ENCODE measurements at places on chromosomes 13 and 19. TPM values are rescaled to one million over a fixed set of nuclear protein-coding genes. Genes with fewer than 3 reads are reported as not detected.

TSHZ3 gene
- 3.0 TPM for total RNA-seq

ZNF358 gene
- 14.1 TPM for total RNA-seq

CD209 gene
- not detected for total RNA-seq

ALOX5AP gene
- 56.3 TPM for total RNA-seq

SMIM44 gene
- not detected for total RNA-seq

CPB2 gene
- total RNA-seq: not detected

APLP1 gene
- 7.7 TPM for total RNA-seq

ZNF799 gene
- total RNA-seq: 2.3 TPM

SUGP2 gene
- total RNA-seq: 106 TPM

ADGRE3 gene
- not detected for total RNA-seq

DNA sequence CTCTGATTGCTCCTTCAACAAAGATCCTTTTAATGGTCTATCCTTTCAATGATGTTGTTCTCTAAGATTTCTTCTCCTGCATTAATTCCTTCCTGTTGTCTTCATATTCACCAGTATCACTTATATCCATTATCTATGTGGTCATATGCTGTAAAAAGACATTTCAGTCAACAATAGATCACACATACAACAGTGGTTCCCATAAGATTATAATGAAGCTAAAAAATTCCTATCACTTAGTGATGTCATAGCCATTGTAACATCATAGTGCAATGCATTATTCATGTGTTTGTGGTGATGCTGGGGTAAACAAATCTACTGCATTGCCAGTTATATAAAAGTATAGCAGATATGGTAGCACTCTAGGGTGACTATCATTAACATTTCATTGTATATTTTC lies 266.1 kb downstream of the LHFPL6 start:
- no peak for DNase-seq

DNA sequence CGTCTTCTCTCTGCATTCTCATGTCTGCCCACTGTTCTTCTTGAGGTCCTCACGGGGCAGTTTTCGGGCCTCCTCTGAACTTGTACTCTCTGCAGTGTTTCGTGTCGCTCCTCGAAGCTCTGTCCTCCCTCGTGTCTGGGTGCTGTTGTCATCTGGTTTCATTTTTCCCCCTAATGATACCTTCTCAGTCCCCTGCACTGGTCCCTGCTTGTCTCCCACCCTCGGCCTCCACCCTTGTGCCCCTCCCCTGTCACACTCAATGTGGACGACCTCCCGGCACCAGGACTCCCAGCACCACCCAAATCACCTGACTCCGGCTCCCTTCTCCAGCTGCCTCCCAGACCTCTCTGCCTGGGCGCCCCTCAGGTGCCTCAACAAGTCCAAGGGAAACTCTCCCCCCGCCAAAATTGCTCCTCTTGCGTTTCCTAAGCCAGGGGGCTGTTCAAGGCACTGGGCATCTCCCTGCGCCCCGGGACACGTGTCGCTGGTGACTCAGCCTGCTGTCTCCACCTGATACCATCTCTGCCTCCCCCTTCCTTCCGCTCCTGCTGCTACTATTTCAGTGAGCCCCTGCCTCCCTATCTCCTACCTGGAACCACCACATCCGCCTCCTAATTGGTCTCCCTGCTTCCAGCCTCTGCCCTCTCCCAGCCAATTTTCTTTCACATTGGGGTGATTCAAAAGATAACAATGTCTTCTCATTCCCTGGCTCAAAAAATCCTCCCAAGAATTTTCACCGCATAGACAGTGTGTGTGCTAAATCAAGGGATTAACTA lies 49.5 kb downstream of the RFX2 start:
- DNase-seq: peak; percentile 63

GRCh38 chr19:13935765-13936510 lies 2.3 kb downstream of the PODNL1 start:
- no peak for DNase-seq

DNA sequence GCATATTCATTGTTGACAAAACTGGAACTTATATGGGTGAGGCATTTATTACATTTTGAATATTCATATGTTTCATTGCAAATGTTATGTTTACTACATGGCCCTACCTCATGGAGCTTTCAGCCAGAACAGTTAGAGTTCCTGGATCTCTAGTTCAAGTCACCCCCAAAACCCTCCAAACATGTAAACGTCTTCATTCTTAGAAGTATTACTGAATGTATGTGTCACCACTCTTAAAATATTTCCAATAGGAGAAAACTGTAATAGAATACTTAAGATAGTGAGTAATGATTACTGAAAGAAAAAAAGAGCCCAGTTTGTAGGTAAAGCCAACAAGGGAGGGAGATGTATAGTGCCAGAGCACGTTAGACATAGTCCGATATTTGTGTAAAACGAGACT lies 23.5 kb downstream of the URI1 start:
- no peak for DNase-seq

- DNase-seq: no peak
Measured at GRCh38 chr13:114078461-114079451, 53.7 kb downstream of the RASA3 start.

DNA sequence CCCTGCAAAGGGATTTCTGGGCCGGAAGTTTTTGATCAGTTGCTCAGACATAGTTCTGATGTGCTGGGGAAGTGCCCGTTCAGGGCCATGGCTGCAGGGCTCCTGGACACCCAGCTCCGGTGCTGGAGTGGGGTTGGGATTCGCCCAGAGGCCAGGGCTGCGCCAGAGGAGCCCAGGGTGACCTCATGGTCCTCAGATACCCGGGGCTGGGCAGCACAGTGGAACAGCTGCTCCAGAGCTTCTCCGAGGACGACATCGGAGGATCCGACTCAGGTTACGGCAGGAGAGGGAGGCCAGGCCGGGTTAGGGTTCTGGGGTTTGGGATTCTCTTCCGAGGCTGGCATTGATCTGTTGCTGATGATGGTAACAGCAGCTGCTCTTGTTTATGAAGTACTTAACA lies 20.9 kb downstream of the CARM1 start:
- DNase-seq: no peak

DNA sequence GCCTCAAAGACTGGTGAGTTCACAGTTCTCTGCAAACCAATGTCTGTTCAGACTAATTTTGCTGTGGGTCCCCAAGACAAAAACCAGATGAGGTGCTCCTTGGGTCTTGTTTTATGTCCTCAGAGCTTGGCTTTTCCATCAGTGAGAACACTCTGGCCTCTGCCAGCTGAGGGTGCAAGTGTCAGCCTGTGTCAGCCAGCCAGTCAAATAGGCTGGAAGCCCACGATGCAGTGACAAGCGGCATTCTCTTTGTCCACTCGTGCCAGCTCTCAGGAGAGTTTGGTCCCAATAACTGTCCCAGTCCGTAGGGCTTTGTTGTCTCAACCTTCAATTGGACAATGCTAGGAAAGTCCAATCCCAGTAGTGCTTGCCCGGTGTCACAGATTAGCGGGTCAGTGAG lies 9.4 kb upstream of the AKT2 start:
- DNase-seq: no peak

- DNase-seq: no peak
Measured at GRCh38 chr19:51093510-51094345, 11.0 kb upstream of the KLK14 start.

GRCh38 chr13:109899316-109899715 lies 112.9 kb upstream of the IRS2 start:
- no peak for DNase-seq

DNA sequence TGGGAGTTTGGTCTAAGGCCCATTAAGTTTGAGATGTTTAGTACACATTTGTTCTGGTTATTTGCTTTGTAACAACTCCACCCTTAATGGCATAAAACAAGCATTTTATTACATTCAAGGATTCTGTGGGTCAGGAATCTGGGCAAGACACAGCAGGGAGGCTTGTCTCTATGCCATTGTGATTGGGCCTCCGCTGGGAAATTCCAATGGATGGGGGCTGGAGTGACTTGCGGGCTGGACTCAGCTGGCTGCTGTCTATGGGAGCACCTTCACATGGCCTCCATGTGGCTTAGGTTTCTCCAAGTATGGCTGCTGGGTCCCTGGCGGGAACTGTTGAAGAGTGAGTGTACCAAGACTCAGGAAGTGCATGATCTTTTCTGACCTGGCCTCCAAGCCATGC lies 159.0 kb downstream of the PAN3 start:
- no peak for DNase-seq

DNA sequence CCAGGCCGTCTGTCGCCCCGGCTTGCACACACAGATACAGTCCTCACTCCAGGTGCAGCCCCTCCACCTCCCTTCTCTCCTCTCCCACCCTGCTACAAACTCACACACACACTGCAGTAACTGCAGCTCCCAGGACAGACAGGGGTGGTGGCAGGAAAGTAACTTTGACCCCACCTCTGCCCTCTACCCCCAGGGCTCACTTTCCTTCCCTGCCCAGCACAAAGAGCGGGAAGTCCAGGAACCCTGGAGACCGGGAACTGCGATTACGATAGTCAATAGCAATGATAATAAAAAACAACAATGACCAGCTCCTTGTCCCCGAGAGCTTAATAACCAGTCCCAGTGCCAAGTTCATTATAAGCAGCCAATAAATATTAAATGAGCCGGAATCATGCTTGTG lies at the start of gene CEACAM20:
Gene CEACAM20 (minus strand): TSS at position 140 of the 400 bp plus-strand sequence. CDS start 166 bp downstream, outside the sequence.
- no peak for DNase-seq

GRCh38 chr13:74026753-74027152 lies 107.5 kb downstream of the KLF12 start:
- DNase-seq: peak; percentile 69

DNA sequence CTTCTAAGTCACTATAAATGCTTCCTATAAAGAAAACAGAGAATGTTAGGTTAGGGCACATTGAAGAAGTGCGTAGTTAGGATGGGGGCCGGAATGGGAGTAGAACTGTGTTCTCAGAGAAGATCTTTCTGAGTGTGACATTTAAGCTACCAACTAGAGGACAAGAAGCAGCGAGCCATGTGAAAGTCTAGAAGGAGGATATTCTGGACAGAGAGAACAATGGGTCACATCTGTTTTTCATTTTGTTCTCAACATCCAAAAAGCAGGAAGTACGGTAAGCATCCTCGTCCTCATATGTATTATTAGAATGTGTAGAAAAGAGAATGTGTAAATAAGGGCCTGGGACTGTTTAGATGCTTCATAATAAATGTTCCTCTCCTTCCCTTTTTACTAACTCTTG lies 44.5 kb upstream of the PARP4 start:
- DNase-seq: no peak

DNA sequence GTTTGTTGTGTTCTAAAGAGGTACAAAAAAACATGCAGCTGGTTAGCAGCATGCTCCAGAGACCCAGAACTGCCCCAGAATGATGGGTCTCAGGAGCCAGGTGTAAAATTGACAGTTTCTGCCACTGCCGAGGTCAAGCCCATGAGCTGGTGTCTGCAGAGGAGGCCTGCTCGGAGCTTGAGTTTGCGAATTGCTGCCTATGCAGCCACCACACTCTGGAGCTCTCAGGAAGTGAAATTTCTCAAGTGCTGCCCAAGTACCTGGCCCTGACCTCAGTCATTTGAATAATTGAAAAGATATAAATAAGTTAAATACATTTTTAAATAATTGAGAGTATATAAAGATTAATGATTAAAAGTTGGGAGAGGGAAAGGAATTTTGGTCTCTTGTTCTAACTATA lies 66.4 kb downstream of the ZAR1L start:
- no peak for DNase-seq

DNA sequence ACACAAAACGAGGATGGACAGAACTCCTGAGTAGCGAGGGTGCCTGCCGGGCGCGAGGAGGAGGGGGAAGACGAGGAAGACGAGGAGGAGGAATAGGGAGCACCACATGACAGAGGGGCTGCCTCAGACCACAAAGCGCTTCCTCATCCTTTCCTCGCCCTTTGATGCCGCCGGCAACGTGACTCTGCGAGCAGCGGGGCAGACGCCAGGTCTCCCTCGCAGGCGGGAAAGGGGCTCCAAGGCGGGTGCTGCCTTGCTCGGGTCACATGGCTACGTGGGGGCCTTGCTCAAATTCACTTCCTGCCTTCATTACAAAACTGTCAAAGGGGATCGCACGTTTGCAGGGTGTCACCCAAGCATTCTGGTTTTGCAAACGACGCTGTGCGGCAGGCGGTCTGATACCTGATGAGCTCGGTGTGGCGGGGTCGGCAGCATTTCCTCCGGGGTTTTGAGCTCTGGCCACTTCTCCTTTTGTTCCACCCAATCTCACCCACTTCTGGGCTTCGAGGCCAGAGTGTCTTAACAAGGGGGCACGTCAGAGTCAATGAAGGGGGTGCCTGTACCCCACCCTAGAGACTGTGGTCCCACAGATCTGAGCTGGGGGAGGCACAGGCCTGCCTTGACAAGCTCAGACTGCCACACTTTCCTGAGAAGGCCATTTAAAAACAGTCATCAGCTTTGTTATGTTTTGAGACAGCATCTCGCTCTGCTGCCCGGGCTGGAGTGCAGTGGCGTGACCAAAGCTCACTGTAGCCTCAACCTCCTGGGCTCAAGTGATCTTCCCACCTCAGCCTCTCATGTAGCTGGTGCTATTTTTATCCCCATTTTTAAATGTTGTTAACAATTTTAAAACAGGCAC lies 14.9 kb downstream of the MAP2K2 start:
- DNase-seq: peak; percentile 66

DNA sequence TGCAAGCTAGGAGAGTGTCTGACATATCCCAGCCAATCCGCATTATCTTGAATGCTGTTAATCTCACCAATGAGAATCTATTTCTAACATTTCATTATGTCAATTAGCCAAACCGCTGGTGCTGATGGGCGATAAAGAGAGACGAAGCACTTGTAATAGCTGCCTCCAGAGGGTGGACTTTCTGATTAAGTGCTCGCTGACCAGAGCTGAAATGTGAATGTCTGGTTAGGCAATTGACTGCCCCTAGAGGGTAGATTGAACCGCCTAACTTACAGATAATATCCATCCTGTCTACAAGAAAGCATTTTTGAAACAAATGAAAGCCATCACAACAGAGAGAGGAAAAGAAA lies 552 bp upstream of the GRWD1 start:
- no peak for DNase-seq

DNA sequence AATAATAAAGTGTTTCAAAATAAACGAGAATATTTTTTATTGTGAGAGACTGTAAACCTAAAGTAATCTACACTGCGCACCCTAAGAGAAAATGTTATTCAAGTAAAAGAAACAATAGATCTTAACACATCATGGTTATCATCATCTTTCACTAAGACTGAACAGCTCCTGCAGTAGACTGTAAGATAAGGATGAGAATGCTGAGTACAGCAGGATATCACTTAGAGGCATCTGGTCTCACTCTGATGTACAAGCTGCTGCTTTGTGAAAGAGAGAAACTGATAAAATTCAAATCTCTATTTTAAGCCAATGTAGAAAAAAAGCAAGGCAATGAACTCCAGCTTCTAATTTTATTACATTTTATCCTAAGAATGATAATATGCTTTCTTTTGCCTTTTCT lies 261.7 kb upstream of the HTR2A start:
- DNase-seq: no peak

- no peak for DNase-seq
Measured at GRCh38 chr13:113853518-113854237, 10.2 kb downstream of the GAS6 start.

GRCh38 chr13:105329359-105329758 lies 1206.1 kb downstream of the EFNB2 start:
- no peak for DNase-seq

GRCh38 chr19:5253406-5254110 lies 87.1 kb downstream of the PTPRS start:
- DNase-seq: no peak

DNA sequence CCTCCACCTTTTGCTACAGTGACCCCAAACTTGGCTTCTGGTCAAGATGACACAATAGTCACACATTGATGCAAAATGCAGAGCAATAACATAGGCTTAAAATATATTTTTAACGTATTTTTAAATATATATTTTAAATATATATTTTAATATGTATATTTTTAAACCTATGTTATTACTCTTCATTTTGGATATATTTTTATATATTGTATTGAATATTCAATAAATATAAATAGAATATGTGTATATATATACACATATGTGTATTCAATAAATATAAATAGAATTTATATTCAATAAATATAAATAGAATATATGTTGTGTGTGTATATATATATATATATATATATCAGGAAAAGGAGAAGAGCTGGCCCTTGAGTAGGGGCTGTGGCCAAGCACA lies 115.6 kb downstream of the POU4F1 start:
- DNase-seq: no peak

All from activated T-cell treated with anti-CD3 and anti-CD28 coated beads, Interleukin-2, amount 50 U/mL, for 72 hours (primary cell).